Fibroblast of lung (primary cell): ENCODE measurements at places on chromosomes 7 and 10. TPM values are rescaled to one million over a fixed set of nuclear protein-coding genes. Genes with fewer than 3 reads are reported as not detected.

- no peak overlapping the region for H3K4me3 ChIP-seq
- no peak overlapping the region for H3K27ac ChIP-seq
- DNase-seq: no peak
- H3K27me3 ChIP-seq: peaks cover 44% of the 10 kb centered on the region
- no peaks in the 10 kb centered on the region for H3K4me1 ChIP-seq
Measured at GRCh38 chr7:76269895-76270294, 32.6 kb upstream of the HSPB1 start.

DNA sequence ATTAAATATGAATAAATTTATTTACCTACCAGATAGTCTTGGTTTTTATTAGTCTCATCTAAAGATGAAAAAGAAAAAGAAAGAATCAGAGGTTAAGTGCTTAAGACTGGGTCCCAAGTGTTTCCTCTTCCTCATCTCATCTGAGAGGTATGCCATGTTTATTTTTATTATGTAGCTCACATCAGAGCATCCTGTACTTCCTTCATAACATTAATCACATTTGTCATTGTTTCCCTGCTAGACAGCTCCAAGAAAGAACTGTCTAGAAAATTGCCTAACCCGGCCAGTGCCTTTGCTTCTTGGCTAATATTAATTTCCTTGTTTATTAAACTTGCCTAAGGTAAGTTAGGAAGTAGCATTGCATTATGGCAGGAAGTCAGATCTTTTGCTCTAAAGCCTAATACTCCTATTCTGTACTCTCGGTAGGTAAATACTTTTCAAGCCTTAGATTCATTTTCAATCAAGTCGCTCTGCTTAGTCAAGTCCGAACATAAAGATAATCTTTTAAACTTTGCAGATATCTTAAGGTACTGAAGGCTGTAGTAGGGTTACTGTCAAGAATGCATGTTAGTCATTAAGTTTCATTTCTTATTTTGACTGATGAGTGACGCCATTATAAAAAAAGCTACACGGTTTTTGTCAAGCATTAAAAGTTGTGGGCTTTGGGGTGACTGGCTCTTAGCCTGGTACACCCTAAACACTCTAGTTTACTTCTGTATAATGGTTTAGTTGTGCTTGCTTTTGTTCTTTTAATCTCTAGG is 47.4 kb downstream of the ZMYND11 start:
- no peak overlapping the region for H3K4me3 ChIP-seq
- no peaks in the 10 kb centered on the region for H3K4me1 ChIP-seq
- peak; percentile 74 for DNase-seq
- no peaks in the 10 kb centered on the region for H3K27me3 ChIP-seq

DNA sequence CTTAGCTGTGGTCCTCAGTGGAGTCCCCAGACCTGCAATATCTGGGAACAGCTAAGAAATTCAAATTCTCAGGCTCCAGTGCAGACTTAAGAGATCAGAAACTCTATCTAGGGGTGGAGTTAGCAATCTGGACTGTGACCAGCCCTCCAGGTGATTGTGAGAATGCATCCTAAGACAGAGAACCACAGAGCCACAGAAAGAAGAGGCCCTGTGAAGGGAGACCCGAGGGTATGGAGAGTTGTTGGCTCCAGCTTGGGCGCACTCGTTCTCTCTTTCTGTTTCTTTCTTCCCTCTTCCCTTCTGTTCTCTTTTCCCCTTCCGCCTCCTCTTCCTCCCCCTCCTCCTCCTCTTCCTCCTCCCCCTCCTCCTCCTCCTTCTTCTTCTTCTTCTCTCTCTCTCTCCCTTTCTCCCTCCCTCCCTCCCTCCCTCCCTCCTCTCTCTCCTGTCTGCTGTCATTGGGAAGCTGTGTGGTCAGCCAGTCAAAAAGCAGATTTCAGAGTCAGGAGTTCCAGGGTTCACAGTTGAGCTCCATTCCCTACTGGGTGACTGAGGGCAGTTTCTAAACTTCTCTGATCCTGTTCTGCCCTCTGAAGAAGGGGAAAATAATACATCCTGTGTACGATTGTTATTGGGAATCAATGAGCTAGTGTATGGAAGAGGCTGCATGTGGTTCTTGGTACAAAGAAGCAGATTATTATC is 62.1 kb upstream of the STEAP1B start:
- no peaks in the 10 kb centered on the region for H3K36me3 ChIP-seq
- DNase-seq: no peak
- H3K27ac ChIP-seq: peak overlapping the region; percentile 51
- peak overlapping the region; percentile 30 for H3K4me3 ChIP-seq
- H3K27me3 ChIP-seq: no peaks in the 10 kb centered on the region

- peak overlapping the region; percentile 39 for H3K4me3 ChIP-seq
- no peak overlapping the region for H3K27ac ChIP-seq
- no peaks in the 10 kb centered on the region for H3K36me3 ChIP-seq
- DNase-seq: peak; percentile 80
- H3K27me3 ChIP-seq: no peaks in the 10 kb centered on the region
- H3K4me1 ChIP-seq: peaks cover 9% of the 10 kb centered on the region
Measured at GRCh38 chr7:668139-668931, 58.2 kb upstream of the DNAAF5 start.

DNA sequence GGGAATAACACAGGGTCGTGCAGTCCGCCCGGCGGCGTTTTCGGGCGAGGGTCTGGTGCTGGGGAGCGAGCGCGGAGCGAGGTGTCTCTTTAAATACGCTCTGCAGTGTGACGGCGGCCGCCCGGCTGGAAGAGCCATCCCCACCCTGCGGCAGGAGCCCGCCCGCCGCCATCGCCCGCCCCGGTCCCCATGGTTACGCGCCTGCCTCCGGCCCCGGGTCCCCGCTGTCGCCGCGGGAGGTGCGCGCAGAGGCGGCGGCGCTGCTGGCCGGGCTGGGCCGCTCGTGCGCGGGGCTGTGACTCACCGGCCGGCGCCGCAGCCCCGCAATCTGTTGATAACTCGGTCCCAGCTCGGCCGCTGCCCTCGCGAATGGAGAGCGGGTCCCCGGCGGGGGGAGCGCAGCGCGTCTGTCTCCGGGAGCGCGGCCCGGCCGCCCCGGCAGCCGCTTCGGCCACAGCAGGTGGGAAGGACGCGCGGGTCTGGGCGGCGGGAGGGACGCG is at the start of gene ADGRA1:
ADGRA1 (plus strand) TSS at position 246 of the 500 bp plus-strand sequence. CDS start 986 bp downstream, outside the sequence.
- no peaks in the 10 kb centered on the region for H3K4me1 ChIP-seq
- no peaks in the 10 kb centered on the region for H3K36me3 ChIP-seq
- H3K27ac ChIP-seq: no peak within 1 kb of the TSS
- no peaks in the 10 kb centered on the region for H3K27me3 ChIP-seq

DNA sequence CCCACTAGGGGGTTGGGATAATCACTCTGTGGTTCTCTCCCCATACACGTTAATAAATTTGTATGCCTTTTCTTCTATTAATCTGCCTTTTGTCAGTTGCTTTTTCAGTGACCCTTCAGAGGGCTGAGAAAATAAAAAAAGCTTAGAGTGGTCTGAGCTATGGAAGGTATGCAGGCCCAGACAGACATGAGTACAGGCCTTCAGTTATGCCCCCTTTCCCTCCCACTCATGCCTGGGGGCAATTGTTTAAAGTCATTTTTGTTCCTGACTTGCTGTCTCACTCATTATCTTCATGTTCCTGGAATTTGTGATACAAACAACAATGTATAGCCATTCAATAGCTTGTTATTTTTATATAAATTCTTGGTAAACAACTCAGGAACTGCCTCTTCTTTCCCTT is 170.8 kb downstream of the AKR1D1 start:
- H3K27me3 ChIP-seq: no peaks in the 10 kb centered on the region
- no peaks in the 10 kb centered on the region for H3K36me3 ChIP-seq
- no peak overlapping the region for H3K27ac ChIP-seq
- H3K4me3 ChIP-seq: no peak overlapping the region
- DNase-seq: peak; percentile 6

DNA sequence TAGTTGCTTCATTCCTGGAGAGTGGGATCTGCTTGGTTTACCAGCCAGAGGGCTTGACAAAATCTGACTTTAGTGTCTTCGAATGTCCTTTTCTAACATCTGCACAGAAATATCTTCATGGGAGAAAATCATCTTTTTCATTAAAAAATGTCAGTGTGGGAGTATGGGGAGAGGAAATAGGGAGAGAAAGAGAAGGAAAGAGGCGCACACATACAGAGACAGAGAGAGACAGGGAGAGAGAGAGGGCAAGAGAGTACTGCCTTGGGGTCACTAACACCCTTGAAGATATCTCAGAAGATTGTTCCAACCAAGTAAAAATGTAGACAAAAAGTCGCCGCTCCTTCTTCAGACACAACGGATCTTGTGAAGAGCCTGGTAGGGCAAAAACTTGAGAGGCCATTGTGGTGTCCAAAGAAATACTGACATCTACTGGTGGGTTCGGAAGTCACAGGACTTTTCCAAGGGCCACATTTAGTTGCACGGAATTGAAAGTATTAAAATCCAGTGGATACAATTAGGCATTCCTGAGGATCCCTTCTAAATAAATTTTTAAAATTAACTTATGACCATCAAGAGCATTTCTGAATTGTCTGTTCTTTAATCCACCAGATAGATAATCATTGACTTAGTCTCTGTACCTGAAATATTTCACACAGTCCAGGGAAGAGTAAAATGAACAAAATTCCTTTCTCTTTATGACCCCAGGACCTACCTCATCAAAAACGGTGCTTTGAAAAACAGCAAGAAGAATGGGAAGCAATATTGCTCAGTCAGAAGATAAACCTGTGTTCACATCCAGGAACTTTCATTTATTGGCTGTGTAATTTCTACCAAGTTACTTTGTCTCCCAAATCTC is 29.7 kb downstream of the VIM start:
- no peaks in the 10 kb centered on the region for H3K36me3 ChIP-seq
- H3K4me1 ChIP-seq: no peaks in the 10 kb centered on the region
- no peaks in the 10 kb centered on the region for H3K27me3 ChIP-seq
- H3K27ac ChIP-seq: peak overlapping the region; percentile 53
- peak; percentile 67 for DNase-seq

GRCh38 chr7:938546-939185 is 15.8 kb downstream of the ADAP1 start:
- H3K27ac ChIP-seq: no peak overlapping the region
- H3K4me3 ChIP-seq: no peak overlapping the region
- no peak for DNase-seq
- no peaks in the 10 kb centered on the region for H3K27me3 ChIP-seq
- no peaks in the 10 kb centered on the region for H3K36me3 ChIP-seq

DNA sequence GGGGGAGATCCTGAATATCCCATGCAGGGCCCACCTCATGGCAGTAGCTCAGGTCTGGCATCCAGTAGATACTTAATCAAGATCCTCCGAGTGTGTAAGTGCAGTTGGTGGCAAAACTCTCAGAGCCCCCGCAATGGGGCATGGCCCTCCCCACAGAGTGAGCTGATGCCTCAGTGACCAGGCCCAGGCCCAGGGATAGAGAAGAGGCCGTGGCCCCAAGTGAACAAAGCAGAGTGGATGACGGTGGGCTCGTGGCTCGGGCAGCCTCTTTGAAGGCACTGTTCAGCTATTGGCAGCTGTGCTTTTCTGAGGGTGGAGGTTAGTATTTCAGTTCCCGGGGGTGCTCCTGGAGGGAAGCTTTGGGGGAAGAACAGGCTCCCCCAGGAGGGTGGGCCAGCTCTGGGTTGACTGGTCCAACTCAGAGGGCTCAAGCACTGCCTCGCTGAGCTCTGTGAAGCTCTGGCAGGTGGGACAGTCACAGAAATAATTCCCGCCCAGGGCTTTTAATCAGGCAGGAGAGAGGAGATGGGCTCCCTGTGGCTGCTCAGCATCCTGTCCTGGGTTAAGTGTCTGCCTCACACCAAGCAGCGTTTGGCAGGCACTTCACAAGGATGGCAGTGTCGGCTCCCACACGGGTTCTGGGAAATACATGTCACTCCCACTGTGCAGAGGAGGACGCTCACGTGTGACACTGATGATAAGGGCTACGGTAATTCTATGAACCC is 583.6 kb downstream of the TCERG1L start:
- H3K36me3 ChIP-seq: no peaks in the 10 kb centered on the region
- H3K4me3 ChIP-seq: no peak overlapping the region
- H3K27me3 ChIP-seq: no peaks in the 10 kb centered on the region
- no peak overlapping the region for H3K27ac ChIP-seq

- DNase-seq: no peak
- H3K4me3 ChIP-seq: no peak overlapping the region
- H3K36me3 ChIP-seq: no peaks in the 10 kb centered on the region
- H3K4me1 ChIP-seq: no peaks in the 10 kb centered on the region
- H3K27ac ChIP-seq: no peak overlapping the region
Measured at GRCh38 chr10:106655636-106656035, 508.9 kb downstream of the SORCS1 start.

DNA sequence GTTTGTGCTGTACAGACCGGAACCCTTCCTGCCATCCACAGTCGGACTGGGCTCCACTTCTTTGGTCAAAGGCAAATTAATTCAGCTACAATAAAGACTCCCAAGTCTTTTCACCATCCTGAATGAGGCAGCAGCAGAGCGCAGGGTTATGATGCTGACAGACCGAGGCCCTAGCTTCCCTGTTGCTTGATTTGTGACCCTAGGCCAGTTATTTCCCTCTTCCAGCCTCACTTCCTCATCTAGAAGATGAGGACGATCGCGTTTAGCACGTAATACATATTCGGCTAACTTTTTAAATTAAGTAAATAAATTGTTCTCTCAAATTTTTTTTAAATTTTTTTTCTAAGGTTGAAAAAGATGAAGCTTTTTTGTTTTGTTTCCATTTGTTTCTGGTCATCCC is 18.1 kb downstream of the ADRB1 start:
- no peaks in the 10 kb centered on the region for H3K27me3 ChIP-seq
- no peak overlapping the region for H3K27ac ChIP-seq
- no peak for DNase-seq
- H3K36me3 ChIP-seq: no peaks in the 10 kb centered on the region
- no peak overlapping the region for H3K4me3 ChIP-seq
- H3K4me1 ChIP-seq: no peaks in the 10 kb centered on the region

- no peak for DNase-seq
- no peaks in the 10 kb centered on the region for H3K4me1 ChIP-seq
- no peaks in the 10 kb centered on the region for H3K36me3 ChIP-seq
- H3K27me3 ChIP-seq: no peaks in the 10 kb centered on the region
Measured at GRCh38 chr10:89609833-89610346, 35.2 kb downstream of the PANK1 start.

The UNC5B gene
- 36.0 and 60.8 TPM in 2 replicates for total RNA-seq

The MEOX2 gene
- total RNA-seq: 0.50 and 1.5 TPM in 2 replicates

The TMEM236 gene
- total RNA-seq: under 0.01 and 0.17 TPM in 2 replicates

The LCOR gene
- 10.3 and 15.7 TPM in 2 replicates for total RNA-seq

The NKX2-3 gene
- total RNA-seq: not detected in 2 replicates

The PAX2 gene
- total RNA-seq: under 0.01 TPM in 1 of 2 replicates, not detected in the other
